ENCODE measurements at places on chromosomes 11 and 22. TPM values are rescaled to one million over a fixed set of nuclear protein-coding genes. Genes with fewer than 3 reads are reported as not detected.

Gene TRIM66
- polyA plus RNA-seq: 5.3 TPM

- no peak for DNase-seq
These were observed 30.8 kb downstream of the MPPED1 start for GRCh38 chr22:43442386-43443151.

Gene ALG12
- polyA plus RNA-seq: 23.4 TPM

Gene OR56A1
- polyA plus RNA-seq: not detected

Gene LMNTD2
- polyA plus RNA-seq: 3.3 TPM

Measured in renal cortex interstitium (tissue), 15 donors.